ENCODE measurements at places on chromosomes 16 and 17.

DNA sequence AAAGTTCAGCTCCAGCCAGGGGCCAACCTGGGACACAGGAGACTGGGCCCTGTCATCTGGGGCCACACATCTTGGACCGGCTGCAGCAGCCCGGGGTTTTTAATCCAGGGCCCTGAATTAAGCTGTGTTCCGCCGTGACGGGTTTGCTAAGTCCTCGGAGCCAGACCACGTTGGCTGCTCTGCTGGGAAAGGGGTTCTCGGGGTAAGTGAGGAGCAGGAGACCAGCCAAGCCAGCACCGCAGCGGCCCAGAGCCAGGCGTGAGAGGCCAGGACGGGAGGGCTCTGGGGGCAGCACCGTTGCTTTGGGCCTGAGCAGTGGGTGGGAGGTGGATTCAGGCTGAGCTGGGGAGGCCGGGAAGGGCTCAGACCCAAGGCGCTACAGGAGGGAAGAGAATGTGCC lies 31.3 kb upstream of the CBX4 start:
- no peak for DNase-seq

- DNase-seq, result peak; percentile 79
These were observed 212.5 kb downstream of the KATNIP start for GRCh38 chr16:27762441-27762840.

DNA sequence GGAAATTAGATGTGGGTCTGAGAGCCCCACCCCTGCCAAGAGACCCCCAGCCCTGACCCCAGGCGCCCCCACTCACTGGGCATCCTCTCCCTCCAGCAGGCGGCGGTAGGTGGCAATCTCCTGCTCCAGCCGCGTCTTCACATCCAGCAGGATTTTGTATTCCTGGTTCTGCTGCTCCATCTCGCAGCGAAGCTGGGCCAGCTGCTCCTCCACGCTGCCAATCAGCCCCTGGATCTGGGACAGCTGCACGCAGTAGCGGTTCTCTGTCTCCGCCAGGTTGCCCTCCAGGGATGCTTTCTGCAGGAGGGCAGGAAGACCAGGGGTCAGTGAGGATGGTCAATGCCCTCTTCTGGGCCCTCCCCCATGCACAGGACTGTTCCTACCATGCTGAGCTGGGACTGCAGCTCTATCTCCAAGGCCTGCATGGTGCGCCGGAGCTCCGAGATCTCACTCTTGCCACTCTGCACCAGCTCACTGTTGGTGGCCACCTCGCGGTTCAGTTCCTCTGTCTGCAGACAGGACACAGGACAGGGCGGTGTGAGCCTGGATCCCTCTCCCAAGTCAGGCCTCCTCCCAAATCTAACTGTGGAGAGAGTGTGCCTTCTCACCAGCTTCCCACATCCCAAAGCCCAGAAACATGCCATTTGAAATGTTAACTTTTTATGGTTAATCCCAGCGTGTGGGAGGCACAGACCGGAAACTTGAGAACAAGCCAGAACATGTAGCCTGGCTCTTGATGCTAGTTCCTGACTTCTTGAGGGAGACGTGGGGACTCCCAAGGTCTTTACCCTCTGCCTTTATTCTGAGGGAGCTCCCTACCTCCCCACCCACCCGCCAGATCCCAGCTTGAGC lies 3.6 kb downstream of the KRT17 start:
- no peak for DNase-seq

DNA sequence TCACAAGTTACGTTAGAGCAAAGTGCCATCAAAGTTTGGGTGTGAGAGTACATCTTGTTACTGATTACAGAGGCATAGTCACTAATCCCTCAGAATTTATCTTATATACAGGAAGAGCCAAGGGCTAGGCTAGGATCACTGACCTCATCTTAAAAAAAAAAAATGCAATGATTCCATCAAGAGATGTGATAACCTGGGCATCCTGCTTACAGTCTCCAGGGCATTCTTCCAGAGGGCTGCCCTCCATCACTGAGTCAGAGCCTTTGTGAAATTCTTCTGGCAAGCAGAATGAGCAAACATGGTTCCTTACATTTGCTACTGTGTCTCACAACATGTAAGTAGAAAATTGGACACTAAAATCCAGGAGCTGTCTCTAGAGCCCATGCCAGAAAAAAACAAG lies 410.6 kb downstream of the ZFHX3 start:
- DNase-seq, result peak; percentile 12

DNA sequence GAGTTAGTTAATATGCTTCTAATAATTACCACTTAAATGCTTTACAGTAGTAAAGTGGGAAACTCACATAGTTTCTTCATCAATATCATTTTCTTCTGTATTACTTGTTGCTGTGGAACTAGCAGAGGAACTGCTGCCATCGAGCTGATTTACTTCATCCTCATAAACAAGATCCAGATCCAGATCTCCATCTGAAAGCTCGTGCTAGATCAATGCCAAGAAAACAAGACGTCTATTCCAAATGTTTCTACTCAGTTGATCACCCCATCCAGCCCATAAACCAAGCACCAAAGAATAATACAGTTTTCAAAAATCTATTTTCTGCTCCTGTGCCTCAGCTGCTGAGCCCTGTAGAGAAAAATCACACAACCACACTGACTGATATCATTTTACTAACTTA lies 59.1 kb downstream of the TRIM37 start:
- DNase-seq, result no peak

GRCh38 chr16:85168732-85169256 lies 56.5 kb upstream of the CIBAR2 start:
- no peak for DNase-seq

Data from H4 (cell line).